ENCODE measurements at places on chromosomes 4 and X. TPM values are rescaled to one million over a fixed set of nuclear protein-coding genes. Genes with fewer than 3 reads are reported as not detected.

GRCh38 chrX:47321823-47322371 lies 48.5 kb upstream of the ZNF157 start:
- no peak for DNase-seq

GRCh38 chrX:135003876-135004623 lies 13.3 kb downstream of the SMIM10 start:
- peak; percentile 92 for DNase-seq

GRCh38 chr4:36652857-36653256 lies 371.4 kb downstream of the DTHD1 start:
- no peak for DNase-seq

DNA sequence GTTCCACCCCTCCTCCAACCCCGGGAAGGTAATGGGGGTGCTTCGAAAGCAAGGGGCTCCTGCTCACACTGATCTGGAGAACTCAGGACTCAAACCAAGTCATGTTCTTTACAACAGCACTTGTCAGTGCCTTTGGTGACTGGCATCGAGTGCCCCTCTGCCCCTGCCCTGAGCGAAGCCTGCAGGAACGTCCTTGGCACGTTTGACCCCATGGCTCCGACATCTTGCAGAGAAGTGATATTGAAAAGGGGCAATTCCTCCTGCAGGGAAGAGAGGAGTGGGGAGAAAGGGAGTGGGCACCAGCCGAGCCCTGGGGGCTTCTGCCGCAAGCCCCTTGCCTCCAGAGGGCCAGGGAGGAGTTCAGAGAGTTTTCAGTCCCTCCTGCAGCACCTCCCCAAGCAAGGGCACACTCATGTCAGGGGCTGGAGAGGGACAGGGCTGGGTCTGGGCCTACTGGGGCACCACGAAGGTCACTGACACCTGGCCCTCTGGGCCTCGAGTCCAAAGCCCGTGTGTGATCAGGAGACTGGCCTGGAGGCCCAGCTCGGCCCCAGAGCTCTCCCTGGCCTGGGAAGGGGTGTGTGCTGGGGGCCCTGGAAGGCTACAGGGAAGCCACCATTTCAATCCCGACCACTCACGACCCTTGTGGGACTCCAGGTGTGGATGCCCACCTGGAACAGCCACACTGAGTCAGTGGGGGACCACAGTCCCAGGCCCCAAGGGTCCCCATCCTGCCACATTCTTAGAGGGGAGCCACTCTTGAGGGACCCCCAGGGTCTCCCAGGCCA lies 94.9 kb upstream of the NKX1-1 start:
- no peak for DNase-seq

- no peak for DNase-seq
These were observed 125.9 kb upstream of the KLHL4 start for GRCh38 chrX:87391742-87392141.

- DNase-seq: peak; percentile 54
These were observed 6.3 kb upstream of the ATP10D start for GRCh38 chr4:47478804-47479203.

ARMCX5 gene
- total RNA-seq: 4.2 TPM

GRCh38 chr4:105414316-105414715 lies 59.5 kb downstream of the PPA2 start:
- no peak for DNase-seq

- DNase-seq: no peak
These were observed 116.7 kb downstream of the TMA16 start for GRCh38 chr4:163611182-163611581.

CXorf49B gene
- not detected for total RNA-seq

DNA sequence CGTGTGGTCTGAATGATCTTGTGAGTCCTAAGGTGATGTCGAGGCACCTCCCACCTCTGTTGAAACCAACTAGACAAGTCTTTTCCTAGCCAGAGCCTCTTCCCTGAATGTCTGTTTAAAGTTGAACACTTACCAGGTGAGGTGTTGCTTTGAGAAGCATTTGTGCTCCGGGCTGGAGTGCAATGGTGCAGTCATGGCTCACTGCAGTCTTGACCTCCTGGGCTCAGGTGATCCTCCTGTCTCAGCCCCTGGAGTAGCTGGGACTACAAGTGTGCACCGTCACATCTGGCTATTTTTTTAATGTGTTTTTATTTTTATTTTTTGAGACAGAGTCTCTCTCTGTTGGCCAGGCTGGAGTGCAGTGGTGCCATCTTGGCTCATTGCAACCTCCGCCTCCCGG lies 18.1 kb downstream of the RNF4 start:
- DNase-seq: no peak

KLHL34 gene
- total RNA-seq: 0.20 TPM

DNA sequence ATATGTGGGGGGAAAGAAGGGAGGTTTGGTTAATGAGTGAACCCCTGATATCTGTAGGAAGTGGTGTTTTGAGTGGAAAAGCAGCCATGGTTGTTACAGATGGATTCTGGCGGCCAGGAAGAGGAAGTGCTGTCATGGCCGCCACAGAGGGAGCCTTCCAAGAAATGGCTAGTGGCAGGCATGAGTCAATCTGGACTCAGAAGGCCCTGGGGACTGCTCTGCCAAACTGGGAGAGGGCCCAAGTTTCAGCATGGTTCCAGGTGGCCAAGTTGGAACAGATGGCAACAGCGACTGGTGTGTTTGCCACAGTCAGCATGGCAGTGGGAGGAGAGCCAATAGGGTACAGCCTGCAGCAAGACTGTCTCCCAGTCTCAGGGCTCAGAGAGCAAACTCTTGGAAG lies 32.5 kb downstream of the ETDB start:
- no peak for DNase-seq

SUV39H1 gene
- total RNA-seq: 4.0 TPM

- no peak for DNase-seq
These were observed 12.0 kb upstream of the WDR19 start for GRCh38 chr4:39170301-39170700.

RHOXF1 gene
- total RNA-seq: 1.3 TPM

- no peak for DNase-seq
These were observed 101.2 kb upstream of the DUSP21 start for GRCh38 chrX:44742480-44743155.

FGB gene
- not detected for total RNA-seq

AKAP4 gene
- total RNA-seq: not detected

XKRX gene
- total RNA-seq: 2.2 TPM

GRCh38 chrX:101484135-101484534 lies 1.1 kb upstream of the ARMCX4 start:
- DNase-seq: no peak

TLL1 gene
- total RNA-seq: 1.00 TPM

- DNase-seq: no peak
These were observed 83.8 kb upstream of the GPR34 start for GRCh38 chrX:41604766-41605543.

DNA sequence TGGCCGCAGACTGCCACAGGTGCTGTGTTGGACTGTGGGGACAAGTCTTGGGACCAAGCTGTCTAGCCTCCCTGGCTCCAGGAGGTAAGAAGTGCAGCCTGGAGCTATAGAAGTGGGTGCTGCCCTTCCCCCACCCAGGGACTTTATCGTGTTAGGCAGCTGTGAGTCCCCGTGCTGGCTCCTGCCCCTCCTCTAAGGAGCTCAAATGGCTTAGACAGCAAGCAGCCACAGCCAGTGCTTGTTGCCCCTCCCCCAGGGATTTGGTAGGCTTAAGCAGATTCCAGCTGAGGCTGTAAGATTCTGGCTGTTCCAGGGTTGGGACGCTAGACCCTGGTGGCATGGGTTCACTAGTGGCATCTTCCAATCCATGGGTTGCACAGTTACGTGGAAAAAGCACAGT lies 979.4 kb upstream of the PCDH10 start:
- no peak for DNase-seq

- DNase-seq: no peak
These were observed 1401.6 kb downstream of the ADGRL3 start for GRCh38 chr4:62601737-62602136.

DNA sequence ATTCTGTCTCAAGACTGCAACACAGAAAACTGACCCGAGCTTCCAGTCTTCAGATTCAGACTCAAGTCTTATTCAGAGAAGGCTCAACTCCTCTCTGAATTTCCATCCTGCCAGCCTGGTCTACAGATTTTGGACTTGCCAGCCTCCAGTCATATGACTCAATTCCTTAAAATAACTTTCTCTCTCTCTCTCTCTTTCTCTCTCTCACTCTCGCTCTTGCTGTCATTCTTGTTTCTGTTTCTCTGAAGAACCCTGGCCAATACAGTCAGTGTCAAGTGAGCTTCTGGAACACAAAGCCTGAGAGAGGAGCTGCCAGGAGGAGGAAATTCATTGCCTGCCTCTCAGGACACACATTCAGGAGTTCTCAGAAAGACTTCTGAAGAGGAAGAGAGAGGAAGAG lies 154.9 kb downstream of the PARM1 start:
- no peak for DNase-seq

JAKMIP1 gene
- not detected for total RNA-seq

SHROOM3 gene
- 182 TPM for total RNA-seq

MAP7D2 gene
- 2.2 TPM for total RNA-seq

DNA sequence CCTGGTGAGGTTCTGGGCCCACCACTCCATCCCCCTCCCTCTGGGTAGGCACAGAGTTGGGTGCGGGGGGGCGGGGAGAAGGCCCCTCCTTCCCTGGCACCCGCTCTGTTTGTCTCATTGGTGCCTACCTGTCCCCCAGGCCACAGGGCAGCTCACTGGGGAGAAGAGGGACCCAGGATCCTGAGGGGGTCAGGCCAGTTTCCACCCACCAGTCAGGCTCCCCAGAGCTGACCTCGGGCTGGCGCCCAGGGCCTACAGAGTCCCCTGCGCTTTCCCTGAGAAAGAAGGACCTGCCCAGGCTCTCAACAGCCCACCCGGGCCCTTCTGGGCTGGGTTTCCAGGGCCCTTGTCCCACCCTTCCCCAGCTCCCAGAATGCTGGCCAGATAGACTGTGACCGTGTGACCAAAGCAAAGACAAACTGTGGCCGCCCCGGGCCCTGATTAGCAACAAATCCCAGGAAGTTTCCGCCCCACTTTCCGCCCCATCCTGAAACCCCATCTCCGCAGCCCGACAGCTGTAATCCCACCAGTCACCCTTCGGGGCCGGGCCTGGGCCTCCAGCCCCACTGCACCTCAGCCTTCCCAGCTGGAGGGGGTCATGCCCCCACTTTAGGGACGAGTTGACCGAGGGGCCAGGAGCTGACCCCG lies 33.8 kb upstream of the FGFR3 start:
- no peak for DNase-seq

NMU gene
- not detected for total RNA-seq

All from transverse colon (tissue), 4 donors.